ENCODE measurements at places on chromosomes 13 and 19.

DNA sequence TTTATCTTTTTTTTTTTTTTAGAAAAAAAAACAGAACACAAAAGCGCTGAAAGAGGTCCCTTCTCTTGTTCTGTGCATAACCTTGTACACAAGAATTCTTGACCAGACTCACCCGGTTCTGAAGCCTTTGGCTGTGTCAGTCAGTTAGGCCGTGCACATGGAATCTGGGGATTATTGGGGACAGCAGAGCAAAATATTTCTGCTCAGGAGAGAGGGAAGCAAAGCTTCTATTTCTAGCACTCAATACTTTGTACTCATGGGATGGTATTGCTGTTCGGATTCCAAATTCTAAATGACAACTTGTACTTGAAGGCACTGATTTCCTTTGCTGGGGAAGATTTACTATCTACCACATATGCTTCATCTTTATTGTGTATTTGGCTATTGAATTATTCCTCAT is 272.7 kb downstream of the NHLRC3 start:
- DNase-seq: no peak

DNA sequence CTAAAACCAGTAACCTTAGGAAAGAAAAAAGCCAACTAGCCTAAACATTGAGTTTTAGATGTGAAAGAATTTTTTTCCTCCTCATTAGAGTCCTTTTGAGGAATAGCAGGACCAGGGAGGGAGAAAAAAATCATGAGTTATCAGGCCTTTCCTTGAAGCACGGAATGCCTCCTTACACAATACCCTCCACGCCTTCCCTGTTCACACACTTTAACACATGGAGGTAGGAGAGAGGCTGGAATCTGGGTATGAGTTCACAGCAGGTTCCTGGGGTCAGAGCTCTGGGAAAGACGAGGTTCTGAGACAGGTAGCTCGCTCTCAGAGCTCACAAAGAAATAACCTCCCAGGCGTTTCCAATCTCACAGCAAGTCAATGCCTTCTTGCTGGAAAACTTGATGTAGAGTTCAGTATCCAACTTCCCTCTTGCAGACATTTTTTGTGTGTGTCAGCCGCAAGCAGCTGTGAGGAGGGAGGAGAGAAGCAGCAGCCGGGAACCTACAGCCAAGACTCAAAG is 716 bp downstream of the ZNF573 start:
- DNase-seq: no peak

DNA sequence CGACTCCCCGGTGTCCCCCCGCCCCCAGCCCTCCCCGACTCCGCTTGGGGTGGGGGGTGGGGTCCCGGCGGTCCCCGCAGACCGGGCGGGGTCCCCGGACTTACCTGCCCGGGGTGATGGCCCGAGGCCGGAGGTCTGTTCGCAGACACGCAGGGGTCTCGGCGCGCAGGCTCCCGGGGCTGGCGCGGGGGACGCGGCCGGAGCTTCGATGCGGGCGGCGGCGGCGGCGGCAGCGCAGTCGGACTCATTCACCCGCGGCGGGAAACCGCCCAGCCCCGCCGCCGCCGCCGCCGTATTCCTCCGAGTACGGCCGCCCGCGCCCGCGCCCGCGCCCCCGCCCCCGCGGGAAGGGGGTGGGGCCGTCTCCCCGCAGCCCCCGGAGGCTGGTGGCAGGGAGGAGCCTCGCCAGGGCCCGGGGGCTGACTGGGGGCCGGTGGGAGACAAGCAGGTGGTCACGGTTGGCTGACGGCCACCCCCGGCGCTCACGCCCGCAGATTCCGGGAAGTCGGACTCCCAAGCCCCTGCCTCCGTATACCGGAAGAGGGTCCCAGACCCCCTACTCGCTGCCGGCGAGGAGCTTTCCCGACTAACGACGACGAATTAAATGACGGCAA is at the start of gene C2CD4C:
C2CD4C (minus strand) TSS at position 246 of the 614 bp plus-strand sequence. CDS start 786 bp downstream, outside the sequence.
- no peak for DNase-seq

DNA sequence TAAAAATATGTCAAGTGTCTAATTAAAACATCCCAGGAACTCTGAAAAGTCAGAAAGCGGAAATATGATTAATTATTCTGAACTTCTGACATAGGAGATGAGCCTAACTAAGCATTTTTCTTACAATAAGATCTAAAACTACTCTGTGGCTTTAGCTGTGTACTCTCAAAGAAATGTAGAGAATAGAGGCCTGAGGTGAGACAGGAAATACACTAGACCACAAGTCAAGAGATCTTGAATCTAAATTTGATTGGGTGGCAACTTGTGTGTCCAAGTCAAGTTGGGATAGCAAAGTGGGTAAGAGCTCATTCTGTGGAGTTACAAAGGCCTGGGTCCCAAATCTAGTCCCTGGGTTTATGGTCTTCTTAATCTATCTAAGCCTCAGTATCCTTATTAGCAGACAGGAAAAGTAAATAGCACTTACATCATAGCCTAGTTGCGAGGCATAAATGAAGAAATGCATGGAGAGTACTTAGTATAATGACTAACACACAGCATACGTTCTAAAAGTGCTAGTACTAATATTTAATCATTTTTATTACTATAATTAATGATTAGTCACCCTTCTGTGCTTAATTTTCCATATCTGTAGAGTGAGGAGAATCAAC is 9.4 kb upstream of the LRRC63 start:
- DNase-seq: no peak

DNA sequence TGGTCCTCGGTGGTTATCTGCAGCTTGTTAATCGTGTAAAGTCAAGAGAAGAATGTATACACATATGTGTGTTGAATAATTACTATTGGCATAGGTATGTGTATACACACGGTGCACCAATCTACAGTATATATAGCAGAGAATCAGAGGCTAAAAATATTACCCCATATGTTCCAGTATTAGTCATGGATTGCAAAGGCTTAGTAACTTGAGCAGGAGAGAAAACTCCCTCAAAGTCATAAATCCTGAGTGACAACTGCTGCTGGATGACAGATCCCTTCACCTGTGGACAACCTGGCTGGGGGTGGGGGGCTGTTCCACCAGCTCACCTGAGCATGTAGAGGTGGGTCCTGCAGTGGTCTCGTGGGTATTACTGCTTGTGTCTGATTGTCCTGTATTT is 185.0 kb downstream of the ZNF536 start:
- DNase-seq: no peak

DNA sequence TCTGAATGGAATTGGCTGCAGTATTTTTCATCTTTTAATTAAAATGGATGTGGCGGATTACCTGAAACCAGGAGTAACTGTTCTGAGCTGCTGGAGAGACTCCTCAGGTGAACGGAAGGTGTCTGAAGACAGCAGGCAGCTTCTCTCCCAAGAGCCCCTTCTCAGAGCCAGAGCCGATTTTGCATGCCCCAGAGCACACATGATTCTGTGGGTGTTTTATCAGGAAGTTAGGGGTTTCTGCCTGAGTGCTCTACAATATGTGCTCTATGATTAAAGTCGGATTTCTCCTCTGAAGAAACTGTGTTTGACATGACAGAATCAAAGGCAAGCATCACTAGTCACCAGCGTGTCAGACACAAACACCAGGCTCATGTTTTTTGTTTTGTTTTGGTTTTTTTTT is 60.7 kb upstream of the MCF2L start:
- no peak for DNase-seq

DNA sequence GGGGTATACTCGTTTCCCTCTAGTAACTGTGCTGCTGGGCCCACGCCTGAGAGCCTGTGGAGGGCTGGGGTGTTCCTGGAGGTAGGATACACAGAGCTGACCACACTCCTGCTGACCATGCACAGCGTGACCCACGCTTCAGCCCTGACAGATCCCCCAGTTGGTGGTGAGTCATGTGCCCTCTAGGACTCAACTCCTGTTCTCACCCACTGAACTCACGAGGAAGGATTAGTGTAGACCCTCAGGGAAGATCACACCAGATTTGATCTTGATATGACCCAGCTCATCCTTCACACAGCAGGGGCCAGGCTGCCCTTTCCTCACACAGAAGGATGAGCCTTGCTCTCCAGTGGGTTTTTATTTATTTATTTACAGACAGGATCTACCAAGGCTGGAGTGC is 13.3 kb upstream of the ACP7 start:
- DNase-seq: no peak

Measured in NCI-H2107 (cell line).